ENCODE measurements at places on chromosomes 4 and X.
A peak's percentile ranks its signal among the peaks of the same experiment; 100 is the strongest.

DNA sequence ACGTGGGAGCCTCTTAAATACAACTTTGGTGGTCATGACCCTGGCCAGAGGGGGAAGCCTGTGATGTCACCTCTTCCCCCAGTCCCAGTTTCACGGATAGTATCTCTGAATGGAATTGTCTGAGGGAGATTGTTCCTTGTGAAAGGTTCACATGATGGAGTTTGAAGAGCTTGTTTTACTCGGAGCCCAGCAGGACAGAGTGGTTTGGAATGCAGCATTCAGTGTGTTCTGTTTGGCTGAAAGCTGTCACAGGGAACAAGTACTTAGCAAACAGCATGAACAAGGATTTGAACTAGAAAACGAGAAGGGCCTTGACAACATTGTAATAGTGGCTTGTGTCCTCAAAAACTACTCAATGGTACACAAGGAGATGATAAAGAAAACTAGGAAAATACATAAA lies 133.9 kb upstream of the CXorf66 start:
- no peak for DNase-seq

DNA sequence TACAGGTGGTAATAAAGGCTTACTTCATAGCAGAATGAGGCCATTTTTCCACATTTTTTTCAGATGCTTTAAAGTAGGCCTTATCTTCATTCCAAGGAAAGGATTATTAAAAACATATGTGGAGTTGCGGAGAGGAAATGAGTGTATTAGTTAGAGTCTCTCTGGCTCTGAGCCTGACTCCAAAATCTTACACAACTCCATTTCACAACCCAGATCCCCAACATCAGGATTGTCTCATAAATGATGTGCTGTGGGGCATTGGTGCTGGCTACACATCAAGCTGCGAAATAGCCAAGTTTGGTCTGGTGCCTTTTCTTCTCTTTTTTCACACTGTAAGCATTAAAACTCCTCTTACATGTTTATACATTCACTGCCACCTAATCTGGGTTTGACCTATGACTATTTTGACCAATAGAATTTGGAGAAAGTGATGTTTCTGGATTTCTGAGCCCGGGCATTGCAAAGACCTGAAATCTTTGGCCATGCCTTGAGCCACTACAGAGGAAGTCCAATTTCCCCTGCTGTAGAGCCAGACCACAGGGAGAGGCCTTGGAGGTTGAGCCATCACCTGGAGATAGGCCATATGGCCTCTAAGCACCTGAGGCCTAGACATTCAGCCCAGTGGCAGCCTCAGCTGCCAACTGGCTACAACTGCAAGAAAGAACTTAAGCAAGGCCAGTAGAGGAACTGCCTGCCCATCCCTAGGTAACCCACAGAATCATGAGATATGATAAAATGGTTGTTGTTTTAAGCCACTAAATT lies 16.7 kb upstream of the SOD3 start:
- no peak for DNase-seq

GRCh38 chr4:80831383-80832361 lies 198.8 kb upstream of the BMP3 start:
- DNase-seq, result no peak

DNA sequence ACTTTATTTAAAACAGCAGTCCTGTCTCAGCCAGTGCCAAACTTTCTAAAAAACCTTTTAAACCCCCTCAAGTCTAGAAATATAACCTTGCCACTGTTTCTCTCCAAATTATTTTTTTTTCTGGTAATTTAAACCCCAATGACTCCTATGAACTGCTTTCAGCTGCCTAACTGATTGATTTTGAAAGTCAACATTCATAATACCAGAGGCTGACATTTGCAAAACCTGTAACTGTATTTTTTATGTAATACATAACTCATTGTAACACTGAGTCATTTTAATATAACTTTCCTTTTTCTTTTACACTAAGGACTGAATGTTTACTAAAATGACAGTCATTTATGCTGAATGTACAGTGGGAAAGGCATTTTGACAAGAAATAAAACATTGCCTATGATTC lies 19.1 kb upstream of the EGFL6 start:
- DNase-seq, result no peak

- no peak for DNase-seq
These were observed 329.2 kb downstream of the INPP4B start for GRCh38 chr4:142516686-142517526.

GRCh38 chr4:103011378-103012025 lies 8.0 kb downstream of the SLC9B1 start:
- no peak for DNase-seq

DNA sequence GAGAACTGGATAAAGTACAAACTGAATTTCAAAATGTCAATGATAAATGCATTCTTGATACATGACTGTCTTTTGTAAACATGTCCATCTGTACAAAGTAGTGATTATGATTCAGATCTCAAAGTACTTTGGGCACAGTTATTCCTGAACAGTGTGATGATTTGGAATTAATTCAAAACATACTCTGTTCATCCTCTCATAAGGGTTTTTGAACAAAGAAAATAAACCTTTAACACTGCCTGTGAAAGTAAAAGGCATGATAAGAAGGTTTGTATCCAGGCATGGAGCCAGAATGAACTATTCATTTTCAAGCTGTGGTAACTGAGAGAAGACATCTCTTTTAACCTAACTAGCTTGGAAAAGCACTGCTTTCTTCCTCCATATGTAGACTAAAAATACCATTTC lies 883 bp upstream of the KLHL4 start:
- no peak for DNase-seq

DNA sequence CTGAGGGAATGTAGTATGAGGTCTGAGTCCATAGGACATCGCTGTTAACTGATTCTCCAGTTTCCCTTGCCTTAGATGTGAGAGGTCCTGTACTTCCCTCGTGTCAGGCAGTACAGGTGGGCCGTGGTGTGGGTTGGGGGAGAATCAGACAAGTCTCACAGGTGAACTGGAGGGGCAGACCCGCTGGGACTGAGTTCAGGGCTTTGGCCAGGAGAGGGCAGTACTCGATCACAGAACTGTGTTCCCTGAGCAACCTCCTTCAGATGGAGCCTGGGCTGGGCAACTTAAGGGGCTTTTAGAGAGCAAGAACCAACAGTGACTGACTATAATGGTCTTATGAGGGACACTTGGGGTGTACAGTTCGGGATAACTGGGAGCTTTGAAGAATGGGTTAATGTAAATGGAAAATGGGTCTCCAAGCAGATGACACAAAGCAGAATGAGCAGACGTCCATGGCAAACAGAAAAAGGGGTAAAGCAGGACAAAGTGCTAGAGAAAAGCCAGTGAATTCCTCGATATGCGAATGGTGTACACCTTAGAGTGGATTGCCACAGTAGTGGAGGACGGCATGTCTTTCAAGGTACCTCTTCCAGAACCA lies 83.6 kb downstream of the CCNG2 start:
- peak; percentile 55 for DNase-seq

- no peak for DNase-seq
These were observed 18.7 kb upstream of the ALG13 start for GRCh38 chrX:111662292-111662691.

GRCh38 chrX:130086447-130087206 lies 23.7 kb downstream of the ELF4 start:
- peak; percentile 85 for DNase-seq

DNA sequence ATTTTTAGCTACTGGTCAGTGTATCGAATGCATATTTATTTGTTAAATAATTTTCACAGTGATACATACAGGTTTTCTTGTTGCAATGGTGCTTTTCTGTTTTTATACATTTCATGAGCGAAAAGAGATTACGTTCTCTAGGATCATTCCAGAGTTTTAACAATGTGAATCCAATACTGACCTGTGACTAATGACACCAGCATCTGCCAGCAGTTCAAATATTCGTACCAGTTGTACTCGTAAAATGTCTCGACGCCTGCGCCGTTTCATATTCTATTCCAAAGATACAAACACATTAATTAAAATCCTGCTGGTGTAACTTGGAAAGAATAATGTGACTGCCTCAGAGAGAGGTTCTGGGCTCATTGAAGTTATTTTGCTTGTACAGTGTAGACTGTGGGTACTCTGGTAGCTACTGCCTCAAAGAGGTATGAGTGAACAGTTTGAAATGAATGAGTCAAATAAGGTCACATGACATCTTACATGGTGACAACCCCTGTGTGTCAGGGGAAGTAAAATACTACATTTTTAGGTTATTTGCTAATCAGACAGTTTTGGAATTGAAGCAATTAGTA lies 80.7 kb downstream of the ZAR1 start:
- DNase-seq, result no peak

DNA sequence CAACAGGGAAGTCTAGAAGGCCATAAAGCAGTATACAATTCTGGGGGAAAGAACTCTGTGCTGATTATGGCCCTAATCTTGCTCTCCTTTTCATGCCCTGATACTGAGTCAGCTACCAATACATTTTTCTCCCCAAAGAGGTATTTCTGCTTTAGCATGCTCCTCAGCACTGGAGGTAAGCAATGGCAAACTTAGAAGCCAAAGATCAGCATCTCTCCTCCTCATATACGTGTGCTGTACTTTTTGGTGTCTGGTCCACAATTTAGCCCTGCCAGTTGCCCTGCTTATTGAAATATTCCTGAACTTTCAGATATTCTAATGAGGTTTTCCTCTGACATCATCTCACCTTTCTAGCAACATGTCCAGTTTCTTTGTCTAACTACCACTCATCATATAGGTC lies 226.2 kb downstream of the FSTL5 start:
- DNase-seq, result no peak

- peak; percentile 33 for DNase-seq
These were observed 17.9 kb downstream of the CNOT6L start for GRCh38 chr4:77801260-77801608.

GRCh38 chrX:372856-373640 lies 13.7 kb downstream of the PPP2R3B start:
- DNase-seq, result no peak

GRCh38 chr4:70994069-70994366 lies 569 bp downstream of the DCK start:
- no peak for DNase-seq

DNA sequence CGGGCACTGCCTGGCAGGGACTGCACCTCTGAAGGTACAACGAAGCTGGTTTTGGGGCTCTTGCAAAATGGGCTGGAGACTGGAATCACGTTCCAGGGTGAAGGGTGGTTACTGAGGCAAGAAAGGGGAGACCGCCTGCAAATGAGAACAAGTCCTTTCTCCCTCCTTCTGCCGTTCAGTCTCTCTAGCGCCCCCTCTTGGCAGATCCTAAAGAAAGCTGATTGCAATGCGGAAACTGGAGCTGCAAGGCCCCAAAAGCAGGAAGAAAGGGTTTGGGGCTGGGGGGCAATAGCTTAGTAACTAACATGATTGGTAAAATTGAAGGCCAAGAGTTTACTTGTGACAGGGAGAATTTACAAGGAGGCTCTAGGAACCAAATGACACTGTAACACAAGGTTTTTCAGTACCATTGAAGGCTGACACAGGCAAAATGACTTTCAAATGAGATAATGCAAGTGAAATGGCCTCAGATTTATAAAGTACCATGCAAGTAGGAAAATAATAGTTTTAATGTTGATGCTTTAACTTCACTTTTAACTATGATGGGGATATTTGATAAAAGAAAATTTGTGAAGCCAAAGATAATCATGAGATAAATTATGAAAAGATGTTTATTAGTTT lies 222.7 kb upstream of the HAND2 start:
- DNase-seq, result no peak

- no peak for DNase-seq
These were observed 10.2 kb upstream of the RHOH start for GRCh38 chr4:40186665-40187014.

DNA sequence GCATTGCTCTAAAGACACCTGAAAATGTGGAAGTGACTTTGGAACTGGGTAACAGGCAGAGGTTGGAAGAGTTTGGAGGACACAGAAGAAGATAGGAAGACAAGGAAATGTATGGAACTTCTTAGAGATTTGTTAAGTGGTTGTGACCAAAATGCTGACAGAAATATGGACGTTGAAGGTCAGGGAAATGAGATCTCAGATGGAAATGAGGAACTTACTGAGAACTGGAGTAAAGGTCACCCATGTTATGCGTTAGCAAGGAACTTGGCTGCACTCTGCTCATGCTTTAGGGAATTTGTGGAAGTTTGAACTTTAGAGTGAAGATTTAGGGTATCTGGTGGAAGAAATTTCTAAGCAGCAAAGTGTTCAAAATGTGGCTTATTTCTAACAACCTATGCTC lies 99.4 kb downstream of the FAM13A start:
- DNase-seq, result no peak

DNA sequence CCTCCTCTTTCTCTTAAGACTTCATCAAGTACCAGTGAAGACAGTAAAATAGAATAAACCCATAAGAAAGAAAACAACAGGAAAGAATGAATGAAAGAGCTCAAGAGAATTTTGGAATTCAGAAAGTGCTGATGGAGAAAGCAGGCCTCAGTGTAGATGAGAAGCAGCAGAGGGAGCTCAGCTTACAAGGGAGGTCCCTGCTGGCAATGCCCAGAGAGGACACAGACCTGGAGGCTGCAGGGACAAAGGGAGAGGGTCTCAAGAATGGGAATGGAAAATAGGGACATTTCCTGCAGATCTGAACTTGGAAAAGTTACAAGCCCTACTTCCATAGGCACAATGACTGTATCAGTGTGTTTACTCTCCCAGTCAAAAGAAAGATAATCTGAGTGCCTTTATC lies 64.5 kb upstream of the MAGEA10 start:
- DNase-seq, result no peak

- DNase-seq, result no peak
These were observed 664.3 kb upstream of the TENM3 start for GRCh38 chr4:181578911-181579310.

- DNase-seq, result no peak
These were observed 366.3 kb upstream of the CXorf51A start for GRCh38 chrX:147180886-147181285.

DNA sequence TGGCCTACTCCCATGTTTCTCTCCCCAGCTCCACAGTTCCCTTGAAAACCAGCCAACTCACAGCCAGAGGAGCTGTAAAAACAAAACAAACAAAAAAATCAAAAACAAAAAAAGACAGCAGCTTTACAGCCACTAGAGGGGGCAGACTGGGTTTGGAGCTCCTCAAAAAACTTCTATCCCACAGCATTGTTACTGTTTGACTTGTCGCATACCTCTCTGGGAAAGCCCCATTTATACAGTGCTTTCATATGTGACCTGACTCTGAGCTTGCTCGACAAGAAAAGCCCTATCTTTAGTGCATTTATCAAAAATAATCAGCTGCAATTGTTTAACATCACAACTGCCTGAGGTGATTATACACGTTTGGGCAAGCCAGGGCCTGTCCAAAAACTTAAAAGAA lies 21.6 kb downstream of the TSPAN6 start:
- DNase-seq, result no peak

DNA sequence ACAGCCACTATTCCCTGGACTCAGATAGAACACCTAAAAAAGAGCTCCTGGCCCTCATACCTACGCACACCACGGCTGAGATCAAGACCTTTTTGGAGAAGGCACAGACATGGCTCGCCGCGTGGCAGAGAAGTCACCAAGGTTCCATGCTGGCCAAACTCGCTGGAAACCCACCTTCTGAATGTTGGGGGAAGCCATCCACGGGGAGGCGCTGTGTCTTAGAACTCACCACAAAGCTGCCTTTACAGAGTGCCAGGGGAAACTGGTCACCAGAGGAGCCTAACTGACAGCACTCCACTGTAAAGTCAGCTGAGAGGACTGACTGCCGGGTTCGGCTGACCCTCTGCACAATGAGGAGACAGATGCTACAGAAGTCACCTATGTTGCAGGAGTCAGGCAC lies 97.9 kb downstream of the NEUROG2 start:
- no peak for DNase-seq
